ENCODE measurements at places on chromosomes 12 and 14.
A peak's percentile ranks its signal among the peaks of the same experiment; 100 is the strongest.

DNA sequence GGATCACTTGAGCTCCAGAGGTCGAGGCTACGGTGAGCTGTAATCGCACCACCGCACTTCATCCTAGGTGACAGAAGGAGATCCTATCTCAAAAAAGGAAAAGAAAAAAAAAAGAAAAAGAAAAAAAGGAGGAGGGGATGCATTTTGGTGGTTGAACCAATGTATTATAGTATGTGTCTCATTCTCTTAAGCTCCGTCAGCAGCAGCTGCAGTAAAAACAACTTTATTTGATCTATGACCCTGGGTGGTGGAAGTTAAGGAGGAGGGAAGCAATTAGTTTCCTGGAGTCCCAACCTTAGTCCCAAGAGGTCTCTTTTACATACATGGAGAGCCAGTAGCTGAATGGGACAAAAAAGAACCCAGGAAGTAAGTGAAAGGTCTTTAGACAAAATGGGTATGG, 26.8 kb upstream of the APOF start:
- DNase-seq: no peak

DNA sequence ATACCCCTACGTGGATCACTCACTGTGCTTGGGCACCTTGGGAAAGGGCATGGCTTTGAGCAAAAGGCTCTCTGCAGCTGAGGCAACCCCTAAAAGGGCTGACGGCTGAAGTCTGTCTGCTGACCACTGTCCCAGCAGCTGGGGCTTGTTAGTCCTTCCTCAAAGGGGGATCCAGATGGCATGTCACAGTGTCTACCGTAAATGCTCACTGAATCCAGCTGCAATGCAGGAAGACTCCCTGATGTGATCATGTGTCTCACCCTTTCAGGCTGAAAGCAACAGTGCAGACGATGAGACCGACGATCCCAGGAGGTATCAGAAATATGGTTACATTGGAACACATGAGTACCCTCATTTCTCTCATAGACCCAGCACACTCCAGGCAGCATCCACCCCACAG, 12.4 kb downstream of the OAS1 start:
- no peak for DNase-seq

DNA sequence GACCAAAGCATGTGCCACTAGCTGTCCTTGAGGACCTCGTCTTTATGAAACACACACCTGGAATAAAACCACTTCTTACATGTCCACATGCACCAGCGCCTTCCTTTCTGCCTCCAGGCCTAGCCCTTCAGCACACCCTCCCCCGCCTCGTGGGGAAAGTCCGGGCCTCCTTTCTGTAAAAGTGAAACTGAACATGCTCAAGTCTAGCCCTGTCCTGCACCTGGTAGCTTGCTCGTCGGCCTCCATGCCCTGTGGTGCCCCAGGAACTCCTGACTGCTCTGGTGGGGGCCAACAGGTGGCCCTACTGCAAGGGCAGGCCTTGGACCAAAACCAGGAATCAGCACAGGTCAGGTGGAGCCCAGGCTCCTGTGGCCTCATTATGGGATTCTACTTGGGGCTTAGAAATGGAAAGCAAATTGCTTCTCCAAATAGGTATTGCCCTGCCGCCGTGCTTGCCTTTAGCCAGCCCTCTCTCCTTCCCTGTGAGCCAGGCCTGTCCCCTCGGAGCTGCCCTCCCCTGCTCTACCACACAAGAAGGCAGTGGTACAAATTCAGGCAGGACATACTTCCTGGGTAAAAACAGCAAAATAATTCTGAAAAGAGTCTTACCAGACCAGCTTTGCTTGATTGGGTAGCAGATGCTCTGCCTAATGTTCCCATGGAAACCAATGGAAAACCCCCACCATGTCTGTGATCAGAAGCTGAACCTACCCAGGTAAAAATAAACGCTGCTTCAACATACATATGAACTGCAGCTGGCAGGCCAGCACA, 43.5 kb downstream of the ERH start:
- no peak for DNase-seq

DNA sequence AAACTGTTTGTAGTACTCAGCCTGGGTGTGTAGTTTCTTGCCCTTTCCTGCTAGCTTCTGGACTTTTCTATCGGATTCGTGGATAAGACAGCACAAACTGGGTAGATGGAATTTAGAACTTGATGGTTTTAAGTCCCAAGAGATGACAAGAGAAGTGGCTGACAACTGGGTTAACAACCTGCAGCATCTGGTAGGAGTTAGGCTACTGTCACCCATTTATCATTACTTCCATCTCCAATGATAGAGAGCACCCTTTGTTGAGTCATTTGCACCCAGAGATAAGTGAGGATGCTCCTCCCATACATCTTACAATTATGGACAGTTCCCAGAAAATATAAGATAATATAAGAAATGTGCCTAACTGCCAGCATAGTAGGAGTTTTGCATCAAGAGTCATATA, 50.2 kb upstream of the FLRT2 start:
- no peak for DNase-seq

GRCh38 chr12:108305520-108305919, 33.6 kb downstream of the CMKLR1 start:
- peak; percentile 94 for DNase-seq

- no peak for DNase-seq
These were observed 32.8 kb downstream of the KCNMB4 start for GRCh38 chr12:70398862-70399261.

DNA sequence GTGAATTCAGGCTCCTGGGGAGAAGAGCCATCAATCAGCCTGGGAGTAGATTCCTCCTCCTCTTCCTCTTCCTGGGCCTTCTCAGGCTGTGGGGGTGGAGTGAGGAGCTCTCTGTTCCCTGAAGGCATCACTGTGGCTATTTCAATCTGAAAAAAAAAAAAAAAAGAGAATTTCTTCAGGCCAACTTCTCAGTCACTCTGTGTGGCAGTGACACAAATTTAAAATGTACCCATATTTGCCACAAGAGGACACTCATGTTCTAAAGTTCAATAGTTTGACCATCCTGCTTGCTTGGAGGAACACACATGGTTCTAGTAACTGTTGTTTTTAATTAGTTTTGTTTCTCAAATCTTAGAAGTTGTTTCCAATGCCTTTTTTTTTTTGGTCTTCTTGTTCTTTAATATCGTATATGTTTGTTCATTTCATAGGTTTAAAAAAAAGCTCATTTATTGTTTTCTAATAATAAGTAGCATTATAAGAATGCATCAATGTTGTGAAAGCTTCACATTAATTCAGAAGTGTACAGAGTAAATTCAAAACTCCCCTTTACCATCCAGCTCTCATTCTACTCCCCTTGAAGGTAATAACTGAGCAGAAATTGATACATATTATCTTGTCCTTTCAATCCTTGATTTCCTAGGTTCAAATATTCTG, 23.3 kb upstream of the CCER1 start:
- no peak for DNase-seq

- DNase-seq: no peak
These were observed 8.9 kb downstream of the AJUBA start for GRCh38 chr14:22973217-22974032.

GRCh38 chr12:19434538-19434937, 4.8 kb upstream of the AEBP2 start:
- DNase-seq: no peak

- DNase-seq: peak; percentile 40
These were observed 35.9 kb upstream of the CLIP1 start for GRCh38 chr12:122458105-122459035.

GRCh38 chr12:125169870-125170269, 104.6 kb downstream of the AACS start:
- DNase-seq: no peak

DNA sequence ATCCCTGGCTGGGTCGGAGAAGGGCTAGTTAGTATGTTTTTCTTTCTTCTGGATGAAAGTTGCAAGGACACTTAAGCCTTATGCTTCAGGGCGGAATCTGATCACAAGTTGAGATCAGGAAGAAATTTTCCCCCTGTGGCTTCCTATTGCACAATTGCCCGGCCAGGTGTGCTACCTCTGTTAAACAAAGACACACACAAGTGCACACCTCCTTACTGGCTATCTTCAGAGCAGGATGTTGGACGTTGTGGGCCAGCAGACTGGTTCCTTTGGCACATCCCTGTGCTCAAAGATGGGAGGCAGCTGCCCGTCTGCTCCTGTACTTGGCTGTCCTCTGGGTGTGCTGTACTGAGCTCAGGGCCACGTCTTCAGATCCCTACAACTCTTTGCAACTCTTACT, 19.1 kb downstream of the ETV6 start:
- no peak for DNase-seq

DNA sequence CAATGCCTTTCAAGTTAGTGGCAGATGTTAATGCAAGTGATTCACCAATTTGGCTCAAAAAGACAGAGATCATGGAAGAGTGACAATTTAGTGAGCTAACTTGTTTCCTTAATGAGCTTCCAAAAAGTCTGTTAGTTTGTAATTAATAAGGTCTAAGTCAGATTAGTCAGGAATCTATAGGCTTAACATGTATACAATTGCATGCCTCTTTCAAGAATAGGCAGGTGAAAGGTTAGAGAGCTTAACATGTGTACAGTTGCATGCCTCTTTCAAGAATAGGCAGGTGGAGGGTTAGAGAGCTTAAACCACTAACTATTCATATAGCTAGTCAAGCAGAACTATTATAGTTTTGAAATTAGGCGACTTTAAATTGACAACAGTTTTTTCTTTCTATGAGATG, 663.8 kb downstream of the C12orf50 start:
- no peak for DNase-seq

- no peak for DNase-seq
These were observed 41.2 kb upstream of the PPM1H start for GRCh38 chr12:62976110-62976662.

- no peak for DNase-seq
These were observed 61.7 kb upstream of the NUDT4 start for GRCh38 chr12:93315907-93316622.

GRCh38 chr14:73463411-73463810, 5.1 kb upstream of the NUMB start:
- peak; percentile 73 for DNase-seq

DNA sequence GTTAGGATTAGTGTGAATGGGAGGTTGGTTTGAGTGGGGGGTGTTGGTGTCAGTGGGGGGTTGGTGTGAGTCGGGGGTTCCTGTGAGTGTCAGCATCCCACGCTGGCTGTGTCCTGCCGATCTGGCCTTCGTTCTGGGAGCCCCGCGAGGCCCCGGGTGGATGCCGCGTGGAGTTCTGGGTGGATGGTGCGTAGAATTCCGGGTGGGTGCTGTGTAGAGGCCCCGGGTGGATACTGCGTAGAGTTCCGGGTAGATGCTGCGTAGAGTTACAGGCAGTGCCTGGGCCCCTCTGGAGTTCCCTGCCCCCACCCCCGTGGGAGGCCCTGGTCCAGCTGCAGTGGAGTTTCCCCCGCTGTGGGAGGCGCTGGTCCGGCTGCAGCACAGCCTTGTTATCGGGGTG, 8.7 kb downstream of the NOC4L start:
- peak; percentile 49 for DNase-seq

DNA sequence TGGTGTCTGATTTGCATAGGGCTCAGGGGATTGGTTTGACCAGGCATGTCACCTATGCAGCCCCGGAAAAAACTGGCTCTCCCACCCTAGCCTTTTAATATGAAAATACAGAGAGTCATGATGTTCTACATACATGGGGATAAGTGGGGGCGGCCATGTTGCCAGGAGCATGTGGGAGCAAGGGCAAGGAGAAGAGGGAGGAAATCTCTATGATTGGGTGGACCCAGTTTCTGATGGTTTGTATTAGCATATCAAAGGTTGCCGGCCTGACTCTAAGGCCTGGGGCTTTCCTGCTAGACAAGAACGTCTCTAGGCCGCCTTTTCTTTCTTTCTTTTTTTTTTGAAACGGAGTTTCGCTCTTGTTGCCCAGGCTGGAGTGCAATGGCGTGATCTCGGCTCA, 123.4 kb upstream of the CPSF6 start:
- DNase-seq: no peak

DNA sequence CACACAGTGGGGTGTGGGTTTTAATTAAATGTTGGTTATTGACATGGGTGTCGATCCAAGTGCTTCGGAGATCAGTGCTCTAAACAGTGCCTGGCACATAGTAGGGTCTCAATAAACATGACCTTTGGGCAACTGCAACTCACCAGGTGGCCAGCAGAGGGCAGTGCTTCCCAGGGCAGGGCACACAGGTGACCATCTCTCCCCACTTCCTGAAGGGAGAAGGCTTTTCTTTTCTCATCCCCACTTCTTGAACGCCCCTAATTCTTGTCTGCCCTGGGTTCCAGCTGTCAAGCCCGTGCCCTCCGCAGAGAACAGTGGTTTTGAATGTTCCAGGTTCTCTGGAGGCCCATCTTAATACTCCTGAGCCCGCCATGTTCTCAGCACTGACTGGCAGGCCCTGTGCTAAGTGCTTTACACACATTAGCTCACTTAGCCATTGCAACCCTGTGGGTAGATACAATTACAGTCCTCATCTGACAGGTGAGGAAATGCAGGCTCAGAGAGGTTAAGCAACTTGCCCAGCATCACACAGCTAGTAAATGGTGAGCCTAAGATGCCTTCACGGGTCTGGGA, 16.3 kb downstream of the RAPGEF3 start:
- DNase-seq: no peak

DNA sequence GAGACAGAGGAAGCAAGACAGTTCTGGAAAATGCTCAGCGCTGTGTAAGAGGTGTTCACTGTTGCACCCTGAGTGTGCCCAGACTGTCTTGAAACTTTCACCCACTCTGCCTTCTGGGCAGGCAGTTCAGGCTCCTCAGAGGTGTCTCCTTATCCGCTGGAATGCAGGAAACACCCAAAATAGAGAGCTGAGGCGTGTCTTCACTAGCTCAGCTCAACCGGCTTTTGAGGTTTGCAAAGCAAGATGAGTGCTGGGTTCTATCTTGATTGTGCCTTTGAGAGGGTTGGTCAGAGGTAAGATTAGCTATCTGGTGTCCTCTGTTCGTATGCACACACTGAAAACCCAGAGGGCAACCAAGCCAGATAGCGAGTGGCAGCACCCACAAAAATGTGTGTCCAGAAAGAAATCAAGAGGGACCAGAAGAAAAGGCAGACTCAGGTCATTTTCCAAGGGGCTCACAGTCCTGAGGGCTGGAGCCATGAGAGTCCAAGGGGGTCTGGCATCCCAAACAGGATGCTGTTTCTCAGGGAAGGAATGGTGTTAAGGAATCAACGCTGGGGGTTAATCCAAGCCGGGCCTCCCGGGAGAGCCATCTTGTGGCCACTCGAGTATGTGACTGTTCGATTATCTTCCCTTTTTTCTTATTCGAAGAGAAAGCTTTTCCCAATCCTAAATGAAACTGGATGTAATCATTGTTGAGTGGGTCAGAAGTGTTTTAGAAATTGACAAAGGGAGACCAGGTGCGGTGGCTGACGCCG, 47.1 kb downstream of the TBX3 start:
- DNase-seq: no peak
